CD4-positive, alpha-beta T cell treated with Interleukin-17A for 1 hour (primary cell): ENCODE measurements at places on chromosomes 3 and 15.
A peak's percentile ranks its signal among the peaks of the same experiment; 100 is the strongest.

DNA sequence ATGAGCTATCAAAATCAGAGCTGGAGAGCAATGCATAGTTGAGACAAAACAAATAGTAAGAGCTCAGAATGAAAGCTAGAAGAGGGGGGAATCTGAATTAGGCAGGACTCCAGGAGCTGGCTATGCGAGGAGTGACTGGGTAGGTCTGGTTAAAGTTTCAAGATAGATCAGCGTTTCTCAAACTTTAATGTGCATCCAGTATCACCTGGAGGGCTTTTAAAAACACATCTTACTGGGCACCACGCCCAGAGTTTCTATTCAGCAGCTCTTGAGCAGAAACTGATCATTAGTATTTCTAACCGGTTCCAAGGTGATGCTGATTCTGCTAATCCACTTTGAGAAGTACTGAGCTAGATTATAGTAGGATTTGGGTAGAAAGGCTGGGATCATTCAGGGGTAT is 96.2 kb upstream of the ACP3 start:
- no peak for DNase-seq

- DNase-seq, result no peak
Measured at GRCh38 chr15:77840991-77841775, 208.5 kb upstream of the LINGO1 start.

- no peak for DNase-seq
Measured at GRCh38 chr3:81931265-81932251, 170.1 kb upstream of the GBE1 start.

GRCh38 chr3:35664460-35664919 is 25.2 kb downstream of the ARPP21 start:
- DNase-seq, result no peak

DNA sequence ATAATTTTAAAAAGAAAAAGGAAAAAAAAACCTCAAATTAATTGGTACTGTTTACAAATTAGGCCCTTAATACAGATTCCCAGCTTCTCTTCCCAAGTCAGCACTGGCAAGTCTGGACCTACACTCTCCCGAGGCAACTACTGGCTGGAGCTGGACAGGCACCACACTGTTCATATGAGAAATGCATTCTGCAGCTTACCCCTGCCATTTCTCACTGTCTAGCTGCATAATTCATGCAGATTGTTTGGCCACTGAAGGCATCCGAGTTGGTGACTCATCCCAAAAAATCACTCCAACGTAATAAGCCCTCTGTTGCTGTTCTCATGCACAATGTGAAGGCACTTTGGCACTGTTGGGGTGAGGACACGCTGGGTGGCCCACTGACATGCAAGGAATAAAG is 45.3 kb downstream of the ROPN1B start:
- DNase-seq, result no peak

GRCh38 chr3:15272426-15273196 is 59.8 kb downstream of the SH3BP5 start:
- DNase-seq, result no peak

DNA sequence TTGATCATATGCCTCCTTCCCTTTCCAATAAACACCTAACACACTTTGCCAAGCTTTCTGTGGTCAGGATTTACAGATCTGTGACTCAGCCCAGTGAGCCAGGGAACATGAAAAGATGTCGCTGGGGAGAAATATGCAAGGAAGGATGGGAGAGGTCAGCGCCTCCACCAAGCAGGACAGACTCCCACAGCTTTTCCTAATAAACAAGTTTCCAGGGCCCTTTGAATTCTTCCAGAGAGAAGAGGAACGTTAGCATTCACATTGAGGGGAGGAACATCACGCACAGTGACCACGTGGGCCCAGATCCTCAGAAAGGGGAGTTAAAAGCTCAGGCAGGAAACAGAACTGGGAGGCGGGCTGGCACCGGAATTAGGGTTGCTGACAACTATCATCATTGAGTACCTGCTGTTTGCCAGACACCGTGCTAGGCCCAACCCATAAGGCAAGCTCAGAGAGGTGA is 33.3 kb upstream of the MRPS22 start:
- DNase-seq, result no peak

DNA sequence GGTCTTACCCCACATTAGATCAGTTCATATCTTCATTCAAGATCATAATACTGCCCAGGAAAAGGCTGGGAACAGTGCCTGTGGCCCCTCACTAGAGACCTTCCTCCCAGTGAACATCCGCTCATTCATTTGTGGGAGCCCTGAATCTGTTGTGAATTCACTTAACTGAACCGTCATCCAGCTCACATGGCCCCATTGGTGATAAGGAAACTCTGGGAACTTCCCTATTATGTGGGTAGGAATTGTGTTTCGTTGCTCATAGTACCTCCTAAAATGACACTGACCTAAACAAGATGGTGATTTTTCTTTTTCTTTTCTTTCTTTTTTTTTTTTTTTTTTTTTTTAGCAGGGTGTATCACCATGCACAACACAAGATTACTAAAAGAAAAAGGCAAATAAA is 6.8 kb upstream of the MESP2 start:
- no peak for DNase-seq

GRCh38 chr15:63901912-63902670 is 68.3 kb upstream of the HERC1 start:
- DNase-seq, result no peak

DNA sequence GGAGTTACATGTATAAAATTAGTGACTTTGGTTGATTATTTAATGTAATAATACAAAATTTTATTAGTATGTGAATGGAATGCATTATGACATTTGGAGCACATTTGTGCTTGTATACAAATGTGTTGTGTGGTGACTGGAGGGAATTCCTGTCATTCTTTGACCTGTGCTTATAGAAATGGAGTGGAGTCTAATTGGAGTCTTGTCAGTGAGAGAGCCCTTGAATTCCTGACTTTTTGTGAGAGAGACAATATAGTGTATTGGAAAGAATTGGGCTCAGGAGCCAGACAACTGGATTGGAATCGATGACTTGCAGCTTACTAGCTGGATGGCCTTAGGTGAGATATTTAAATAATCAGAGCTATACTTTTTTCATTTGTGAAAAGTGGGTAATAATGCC is 9.4 kb downstream of the TCF12 start:
- DNase-seq, result no peak

GRCh38 chr3:171192176-171192854 is 165.8 kb upstream of the SLC2A2 start:
- no peak for DNase-seq

DNA sequence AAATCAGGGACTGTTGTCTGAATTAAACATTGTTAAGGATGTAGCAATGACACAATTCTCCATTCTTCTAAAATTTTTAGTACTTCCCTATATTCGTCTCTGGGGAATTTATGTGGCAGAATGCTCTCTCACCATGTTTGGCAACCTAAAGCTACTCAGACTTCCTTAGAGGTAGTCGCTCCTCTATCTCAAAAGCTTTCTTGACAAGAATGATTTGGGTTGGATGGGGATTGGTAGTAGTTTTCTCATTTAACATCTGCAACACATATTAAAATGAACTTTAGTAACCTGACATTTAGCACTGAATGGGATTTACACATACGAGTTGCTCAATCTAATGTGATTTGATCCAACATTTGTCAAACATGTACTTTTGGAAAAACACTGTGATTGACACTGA is 233.3 kb downstream of the RBMS3 start:
- DNase-seq, result no peak

GRCh38 chr3:183210862-183211341 is 42.2 kb upstream of the B3GNT5 start:
- no peak for DNase-seq

DNA sequence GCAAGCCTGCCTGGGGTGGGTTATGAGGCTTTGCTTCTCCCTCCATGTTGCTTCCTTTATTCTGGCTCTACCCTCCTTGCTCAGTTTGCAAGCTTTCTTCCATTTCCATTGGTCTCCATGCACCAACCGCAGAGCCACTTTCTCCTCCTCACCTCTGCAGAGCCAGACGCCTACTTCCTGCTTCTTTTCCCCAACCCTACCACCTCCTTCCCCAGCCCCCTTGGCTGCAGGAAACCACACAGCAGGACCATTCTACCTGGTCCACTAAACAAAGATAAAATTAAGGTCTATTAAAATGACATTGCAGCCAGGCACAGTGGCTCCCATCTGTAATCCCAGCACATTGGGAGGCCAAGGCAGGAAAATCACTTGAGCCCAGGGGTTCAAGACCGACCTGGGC is 10.0 kb upstream of the CAV3 start:
- DNase-seq, result no peak

GRCh38 chr3:55207744-55208143 is 279.4 kb downstream of the WNT5A start:
- no peak for DNase-seq

DNA sequence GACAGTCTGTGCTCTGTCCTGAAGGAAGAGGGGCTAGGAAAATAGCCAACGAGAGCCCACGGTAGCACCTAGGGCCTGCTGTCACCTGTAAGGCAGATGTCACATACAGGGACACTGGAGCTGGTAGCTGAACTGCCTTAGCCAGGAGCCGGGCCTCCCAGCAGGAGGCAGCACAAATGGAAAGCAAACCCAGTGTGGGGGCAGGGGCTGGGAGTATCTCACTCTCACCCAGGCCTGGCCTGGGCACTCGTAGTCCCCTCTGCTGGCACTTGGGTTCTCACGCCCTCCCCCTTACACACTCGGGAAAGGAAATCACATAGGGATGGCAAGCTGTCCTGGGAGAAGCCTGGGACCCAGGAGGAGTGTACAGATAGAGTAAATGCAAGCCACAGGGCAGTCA is 173.1 kb upstream of the CHRNA7 start:
- DNase-seq, result no peak

DNA sequence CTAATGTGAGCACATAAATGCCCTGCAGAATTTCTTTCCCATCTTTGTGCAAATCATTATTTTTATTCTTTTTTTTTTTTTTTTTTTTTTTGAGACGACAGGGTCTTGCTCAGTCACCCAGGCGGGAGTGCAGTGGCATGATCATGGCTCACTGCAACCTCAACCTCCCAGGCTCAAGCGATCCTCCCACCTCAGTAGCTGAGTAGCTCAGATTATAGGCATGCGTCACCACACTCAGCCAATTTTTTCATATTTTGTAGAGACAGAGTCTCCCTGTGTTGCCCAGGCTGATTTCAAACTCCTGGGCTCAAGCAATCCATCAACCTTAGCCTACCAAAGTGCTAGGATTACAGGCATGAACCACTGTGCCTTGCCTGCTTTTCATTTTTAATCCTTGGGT is 22.9 kb downstream of the DAG1 start:
- DNase-seq, result no peak

GRCh38 chr3:46372492-46373359 is 2.0 kb downstream of the CCR5 start:
- peak; percentile 59 for DNase-seq

- DNase-seq, result peak; percentile 31
Measured at GRCh38 chr3:102059145-102059943, 210.0 kb downstream of the NFKBIZ start.

DNA sequence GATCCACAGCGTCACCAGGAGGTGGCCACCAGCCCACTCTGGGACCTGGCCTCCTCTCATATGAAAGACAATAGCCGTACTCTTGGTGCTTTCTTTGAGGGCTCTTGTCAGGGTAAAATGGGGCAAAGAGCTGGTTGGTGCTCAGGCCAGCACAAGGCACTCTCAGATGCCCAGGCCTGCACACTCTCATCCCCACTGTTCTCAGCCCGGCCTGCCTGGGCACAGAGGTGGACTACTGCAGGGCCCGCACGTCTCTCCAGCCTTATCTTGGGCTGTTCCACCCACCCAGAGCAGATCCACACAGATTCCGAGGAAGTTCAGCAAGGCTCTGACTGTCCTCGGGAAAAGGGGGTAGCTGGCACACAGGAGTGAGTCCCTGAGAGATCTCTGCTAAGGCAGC is 122.8 kb upstream of the PRR20G start:
- DNase-seq, result no peak

- no peak for DNase-seq
Measured at GRCh38 chr3:173945170-173945569, 547.6 kb downstream of the NLGN1 start.

GRCh38 chr15:78208887-78209645 is 25.3 kb downstream of the ACSBG1 start:
- DNase-seq, result no peak

GRCh38 chr15:70742928-70743327 is 20.4 kb downstream of the UACA start:
- DNase-seq, result no peak
